ENCODE measurements at places on chromosomes 5 and 9.

- no peak for DNase-seq
Measured at GRCh38 chr5:84715091-84715490, 330.4 kb upstream of the EDIL3 start.

DNA sequence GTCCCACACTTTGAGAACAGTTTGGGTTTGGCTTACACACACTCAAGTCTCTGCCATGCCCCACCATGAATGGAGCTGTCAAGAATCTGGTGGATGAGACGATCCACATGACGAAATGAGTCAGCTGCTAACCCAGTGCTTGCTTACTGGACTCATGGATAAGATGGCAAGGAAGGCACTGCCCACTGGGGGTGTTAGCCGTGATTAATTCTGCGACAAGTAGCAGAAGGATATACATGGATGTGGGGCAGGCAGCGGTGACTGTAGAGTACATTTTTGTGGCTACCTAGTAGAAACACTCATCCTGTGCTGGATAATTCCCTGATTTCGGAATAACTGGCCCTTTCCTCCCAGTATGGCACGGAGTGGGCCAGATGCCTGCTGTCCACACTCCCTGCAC is 77.5 kb downstream of the SPATA31C2 start:
- no peak for DNase-seq

DNA sequence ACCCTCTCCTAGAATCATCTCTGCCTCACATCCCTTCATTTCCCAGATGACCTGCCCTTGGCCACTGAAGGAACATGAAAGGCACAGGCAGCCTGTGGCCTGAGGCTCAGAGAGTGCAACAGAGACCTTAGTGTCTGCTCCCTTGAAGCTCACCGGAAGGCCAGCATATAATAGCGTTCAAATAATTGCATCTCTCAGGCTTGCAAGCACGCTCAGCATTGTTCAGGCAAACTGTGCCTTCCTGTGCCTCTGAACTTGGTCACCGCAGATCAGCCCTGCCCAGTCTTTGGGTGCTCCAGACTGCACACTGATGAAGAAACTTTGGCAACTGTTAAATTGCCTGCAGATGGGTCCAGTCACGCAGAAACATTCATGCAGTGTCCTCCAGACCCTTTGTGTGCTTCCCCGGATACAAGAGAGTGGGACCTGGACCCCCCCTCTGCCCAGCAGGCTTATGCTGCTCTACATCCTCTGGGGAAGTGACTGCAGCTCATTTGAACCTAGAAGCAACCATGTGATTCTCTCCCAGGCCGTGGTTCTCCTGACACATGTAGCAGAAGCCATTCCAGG is 216.0 kb upstream of the ANKRD55 start:
- DNase-seq = no peak

- no peak for DNase-seq
Measured at GRCh38 chr5:8196061-8196460, 327.1 kb downstream of the MTRR start.

GRCh38 chr5:116759860-116760640 is 185.4 kb upstream of the SEMA6A start:
- DNase-seq = no peak

GRCh38 chr5:150411245-150411979 is 1.3 kb downstream of the CD74 start:
- DNase-seq = no peak

- DNase-seq = no peak
Measured at GRCh38 chr5:27906931-27907601, 868.7 kb upstream of the CDH9 start.

DNA sequence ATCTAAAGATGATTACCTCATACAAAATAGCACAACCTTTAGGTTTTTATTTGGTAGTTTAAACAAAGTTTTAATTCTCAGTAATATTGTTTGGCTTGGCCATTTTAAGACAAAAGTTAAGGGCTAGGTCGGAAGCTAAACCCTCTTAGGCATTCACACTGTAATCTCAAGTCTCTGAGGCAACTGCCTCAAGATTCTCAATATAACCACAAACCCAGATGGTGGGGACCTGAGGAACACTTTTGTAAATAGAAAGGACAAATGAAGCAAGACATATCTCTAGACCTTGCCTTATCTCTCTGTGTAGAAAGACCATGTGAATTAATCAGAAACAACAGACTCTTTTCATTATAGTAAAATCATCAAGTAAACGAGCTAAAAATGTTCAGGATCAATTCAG is 500.2 kb upstream of the CDH6 start:
- no peak for DNase-seq

GRCh38 chr5:100900142-100900795 is 2.8 kb downstream of the ST8SIA4 start:
- no peak for DNase-seq

DNA sequence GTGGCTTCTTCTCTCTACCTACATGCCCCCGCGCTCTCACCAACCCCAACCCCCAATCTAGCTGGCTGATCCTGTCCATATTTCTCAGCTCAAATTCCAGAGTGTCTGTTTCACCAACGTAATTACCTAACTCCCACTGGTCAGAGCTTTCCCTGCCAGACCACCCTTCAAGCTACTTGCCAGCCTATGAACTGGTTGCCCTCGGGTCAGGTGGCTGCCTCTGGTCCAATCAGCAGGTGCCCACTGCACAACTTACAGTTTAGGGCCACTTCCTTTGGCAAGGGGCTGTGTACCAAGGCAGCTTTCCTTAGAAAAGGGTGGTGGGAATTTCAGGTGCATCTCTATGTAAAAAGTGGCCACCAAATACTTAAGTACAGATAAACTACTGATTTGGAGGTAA is 92.2 kb upstream of the SLC30A5 start:
- no peak for DNase-seq

GRCh38 chr5:44640945-44641456 is 167.7 kb upstream of the MRPS30 start:
- no peak for DNase-seq

- DNase-seq = no peak
Measured at GRCh38 chr5:116650544-116650943, 75.9 kb upstream of the SEMA6A start.

GRCh38 chr9:16105168-16106020 is 552.6 kb downstream of the CCDC171 start:
- no peak for DNase-seq

DNA sequence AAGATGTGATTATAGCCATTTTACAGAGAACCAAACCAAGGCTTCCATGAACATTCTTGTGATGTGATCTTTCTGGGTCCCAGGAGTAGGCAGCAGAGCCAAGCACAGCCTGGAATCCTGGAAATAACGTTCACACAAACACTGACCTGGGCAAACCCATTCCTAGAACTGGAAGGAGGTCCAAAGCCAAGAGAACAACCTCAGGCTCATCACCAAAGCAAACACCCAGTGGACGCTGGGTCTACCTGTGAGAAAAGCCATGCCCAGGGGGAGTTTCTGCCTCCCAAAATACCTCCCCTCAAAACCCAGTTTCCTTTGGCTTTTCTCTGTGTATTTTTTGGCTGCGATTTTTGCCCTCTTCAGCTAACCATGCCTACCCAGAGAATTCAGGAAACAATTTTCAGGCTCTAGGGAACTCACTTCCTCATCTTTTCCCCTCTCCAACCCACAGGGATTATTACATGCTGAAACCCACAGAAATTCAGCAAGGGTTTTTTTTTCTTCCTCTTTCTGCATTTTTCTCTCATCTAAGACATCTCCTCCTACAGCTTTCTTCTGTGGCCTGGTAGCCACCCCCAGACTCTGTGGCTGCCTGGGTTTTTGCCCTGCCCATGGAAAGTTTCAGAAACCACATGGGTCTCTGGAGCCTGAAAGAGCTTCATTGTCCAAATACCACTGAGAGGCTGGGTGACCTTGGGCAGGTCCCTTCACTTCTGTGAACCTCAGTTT is 75.0 kb downstream of the TNC start:
- DNase-seq = no peak

DNA sequence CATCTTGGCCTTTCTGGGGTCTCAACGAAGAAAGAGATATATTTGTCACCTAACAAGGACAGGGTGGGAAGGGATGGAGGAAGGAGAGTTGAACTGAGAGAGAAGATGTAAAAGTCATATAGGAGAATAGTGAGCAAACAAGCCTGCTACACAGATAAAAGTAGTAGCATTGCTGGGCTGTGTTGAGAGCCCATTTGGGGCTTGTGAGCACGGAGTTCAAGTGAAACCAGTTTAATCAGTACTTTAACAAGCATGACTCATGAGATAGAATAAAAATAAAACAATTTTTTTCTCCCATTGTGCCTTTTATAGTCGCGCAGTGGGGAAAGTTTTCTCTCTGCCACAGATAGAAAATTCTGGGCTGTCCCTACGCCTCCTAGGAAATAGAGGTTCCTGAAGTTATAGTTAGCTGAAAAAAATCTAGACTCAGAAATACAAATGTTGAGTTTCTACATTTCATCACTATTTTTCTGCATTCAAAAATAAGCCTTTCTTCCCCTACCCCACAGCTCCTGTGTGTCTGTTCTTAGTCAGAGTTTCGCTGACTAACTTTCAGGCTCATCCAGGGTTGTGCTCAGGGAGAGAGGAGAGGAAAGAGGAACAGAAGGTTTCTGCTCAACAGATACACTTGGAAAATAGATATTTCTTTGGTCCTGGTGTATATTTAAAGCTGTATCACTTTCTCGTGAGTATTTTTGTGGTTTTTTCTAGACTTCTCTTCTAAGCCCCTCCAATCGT is 395.8 kb upstream of the ADAMTSL1 start:
- no peak for DNase-seq

GRCh38 chr5:122310889-122311288 is 1.1 kb upstream of the SNCAIP start:
- no peak for DNase-seq

GRCh38 chr9:128077847-128078503 is 9.9 kb downstream of the SLC25A25 start:
- DNase-seq = no peak

DNA sequence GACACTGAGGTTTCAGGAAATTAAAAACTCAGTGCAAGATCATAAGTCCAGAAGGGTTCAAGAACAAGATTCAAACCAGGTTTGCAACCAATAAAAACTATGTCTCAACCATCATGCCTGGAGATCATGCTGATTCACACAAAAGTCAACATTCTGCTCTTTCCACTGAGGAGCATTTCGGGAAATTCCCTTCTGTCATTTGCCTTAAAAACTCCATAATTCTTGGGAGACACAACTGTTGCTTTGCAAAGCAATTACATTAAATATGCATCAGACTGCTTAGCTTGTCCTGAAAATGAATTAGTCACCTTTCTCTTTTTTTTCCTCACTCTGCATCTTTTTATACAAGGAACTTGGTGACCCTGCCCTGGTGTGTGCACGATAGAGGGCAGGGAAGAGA is 275.9 kb upstream of the ZNF462 start:
- no peak for DNase-seq

DNA sequence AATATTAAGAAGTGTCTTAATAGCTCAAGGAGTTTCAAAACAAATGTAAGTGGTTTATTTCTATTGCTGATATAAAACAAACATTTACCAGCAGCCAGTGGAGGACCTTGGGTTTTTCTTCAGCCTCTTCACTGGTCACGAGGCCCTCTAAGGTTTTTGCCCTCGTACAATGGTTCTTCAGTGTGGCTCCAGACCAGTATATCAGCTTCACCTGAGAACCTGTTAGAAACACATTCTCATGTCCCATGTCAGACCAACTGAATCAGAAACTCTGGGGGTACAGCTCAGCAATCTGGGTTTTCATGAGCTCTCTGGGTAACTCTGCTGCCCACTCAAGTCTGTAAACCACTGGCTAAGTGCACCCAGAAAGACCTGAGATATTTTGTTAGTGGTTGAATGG is 12.9 kb downstream of the WWC1 start:
- no peak for DNase-seq

GRCh38 chr9:36598273-36598672 is 25.6 kb downstream of the MELK start:
- DNase-seq = no peak

- no peak for DNase-seq
Measured at GRCh38 chr9:121652021-121652837, 795 bp downstream of the DAB2IP start.

DNA sequence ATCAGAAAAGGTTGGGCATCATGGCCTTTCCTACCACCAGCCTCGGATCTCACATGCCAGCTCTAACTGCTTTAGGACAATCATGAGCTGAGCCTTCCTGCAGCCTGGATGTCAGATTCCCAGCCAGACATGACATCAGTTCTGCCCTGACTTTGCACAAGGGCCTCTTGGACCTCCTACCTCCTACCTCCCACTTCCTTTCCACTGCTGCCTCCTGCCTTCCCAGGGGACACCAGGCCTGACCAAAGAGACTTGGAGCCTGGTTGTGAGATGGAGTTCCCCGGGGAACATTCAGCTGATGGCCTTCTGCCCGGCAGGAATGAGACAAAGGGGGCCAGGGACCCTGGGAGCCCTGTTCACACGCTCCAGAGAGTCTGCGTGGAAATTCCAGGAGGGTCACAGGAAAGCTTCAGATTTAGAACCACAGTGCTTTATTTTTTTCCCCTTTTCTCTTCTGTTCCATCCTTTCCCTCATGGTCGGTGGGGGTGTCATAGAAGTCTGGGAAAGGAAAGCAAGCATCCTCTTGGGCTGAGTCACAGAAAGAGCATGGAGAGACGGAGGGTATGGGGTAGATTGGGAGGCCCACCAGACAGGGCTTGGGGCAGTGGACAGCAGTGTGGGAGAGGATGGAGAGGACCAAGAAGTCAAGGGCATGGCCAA is 35.4 kb upstream of the IL17B start:
- no peak for DNase-seq

GRCh38 chr5:64883912-64884311 is 115.2 kb downstream of the CWC27 start:
- no peak for DNase-seq

DNA sequence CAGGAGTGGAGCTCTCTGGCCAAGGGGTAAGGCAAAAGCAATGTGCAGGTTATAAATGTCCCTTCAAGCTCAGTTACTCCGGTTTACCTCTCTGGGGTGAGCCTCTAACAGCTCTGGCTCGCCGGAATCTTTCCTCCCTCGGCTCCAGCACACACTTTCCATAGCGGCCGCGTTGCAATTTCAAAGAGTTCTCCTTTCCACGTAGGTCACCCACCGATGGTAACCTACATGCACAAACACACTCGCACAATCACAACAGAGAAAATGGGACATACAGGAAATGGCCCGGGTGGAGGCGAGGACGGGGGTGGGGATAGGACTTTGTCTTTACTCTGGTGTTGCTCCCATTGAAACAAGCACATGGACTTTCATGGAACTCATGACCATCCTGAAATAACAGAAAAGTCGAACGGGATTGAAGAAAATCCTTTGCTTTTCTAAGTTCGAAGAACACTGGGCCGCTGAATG is 1.2 kb downstream of the LHFPL2 start:
- no peak for DNase-seq

GRCh38 chr5:71810023-71810422 is 90.9 kb downstream of the CARTPT start:
- no peak for DNase-seq

DNA sequence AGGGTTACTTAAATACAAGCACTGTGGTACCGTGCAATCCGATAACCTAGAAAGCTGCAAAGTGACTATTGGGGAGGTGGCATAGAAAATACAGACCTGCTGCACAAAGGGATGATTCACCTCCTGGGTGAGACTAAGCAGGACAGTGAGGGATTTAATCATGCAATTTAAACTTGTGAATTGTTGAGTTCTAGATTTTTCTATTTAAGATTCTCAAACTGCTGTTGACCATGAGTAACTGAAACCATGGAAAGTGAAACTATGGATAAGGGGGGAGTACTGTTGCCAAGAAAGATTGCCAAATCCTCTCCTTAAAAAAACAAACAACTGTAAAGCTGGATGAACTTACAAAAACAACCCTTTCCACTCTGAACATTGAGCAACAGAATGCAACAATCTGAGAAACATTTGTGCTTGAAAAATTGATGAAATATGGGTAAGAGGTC is 61.5 kb upstream of the NUDT12 start:
- no peak for DNase-seq
